LHCN-M2 (cell line): ENCODE measurements at places on chromosomes 12 and 14.

DNA sequence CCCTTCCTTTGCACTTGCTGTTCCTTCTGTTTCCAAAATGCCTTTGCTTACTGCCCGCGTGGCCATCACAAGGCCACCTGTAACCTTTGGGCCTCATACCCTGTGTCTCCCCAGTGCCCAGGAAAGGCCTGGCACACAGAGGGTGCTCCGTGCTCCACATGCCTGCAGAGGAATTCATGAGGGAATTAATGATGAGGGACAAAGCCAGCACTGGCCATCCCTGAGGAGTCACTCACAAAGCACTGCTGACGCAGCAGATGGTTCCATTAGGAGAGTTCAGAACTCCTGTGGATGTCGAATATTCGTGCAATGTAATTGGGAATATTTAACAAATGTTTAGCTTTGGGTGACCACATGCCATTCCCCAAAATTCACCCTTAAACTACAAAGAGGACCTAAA lies 49.6 kb upstream of the PRMT8 start:
- no peak for DNase-seq

DNA sequence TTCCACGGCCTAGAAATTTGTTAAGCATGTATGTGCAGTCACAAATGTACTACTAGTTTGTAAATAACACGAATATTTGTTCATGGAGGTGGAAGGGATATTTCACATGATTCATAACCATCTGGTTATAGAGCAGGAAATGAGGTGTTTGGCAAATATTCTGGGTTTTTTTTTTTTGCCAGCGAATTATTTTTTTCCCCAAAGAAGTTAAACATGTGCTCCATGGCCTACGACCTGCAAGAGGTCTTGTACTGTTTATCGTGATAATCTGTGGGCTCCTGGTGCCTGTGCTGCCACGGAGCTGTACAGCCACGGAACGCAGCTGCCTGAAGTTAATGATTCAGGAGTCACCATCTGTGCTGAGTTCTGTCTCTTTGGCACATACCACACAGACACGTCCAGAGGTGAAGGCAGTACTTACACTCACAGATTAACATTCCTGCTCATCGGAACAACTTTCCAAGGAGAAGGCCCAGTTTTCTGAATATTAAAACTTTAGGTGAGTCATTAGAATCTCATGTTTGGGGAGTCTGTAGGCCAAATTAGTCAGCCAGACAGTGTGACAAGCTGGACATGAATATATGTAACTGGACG lies 156.3 kb downstream of the TMX1 start:
- peak; percentile 99 for DNase-seq

- no peak for DNase-seq
Measured at GRCh38 chr12:128729628-128730121, 94.1 kb downstream of the SLC15A4 start.

DNA sequence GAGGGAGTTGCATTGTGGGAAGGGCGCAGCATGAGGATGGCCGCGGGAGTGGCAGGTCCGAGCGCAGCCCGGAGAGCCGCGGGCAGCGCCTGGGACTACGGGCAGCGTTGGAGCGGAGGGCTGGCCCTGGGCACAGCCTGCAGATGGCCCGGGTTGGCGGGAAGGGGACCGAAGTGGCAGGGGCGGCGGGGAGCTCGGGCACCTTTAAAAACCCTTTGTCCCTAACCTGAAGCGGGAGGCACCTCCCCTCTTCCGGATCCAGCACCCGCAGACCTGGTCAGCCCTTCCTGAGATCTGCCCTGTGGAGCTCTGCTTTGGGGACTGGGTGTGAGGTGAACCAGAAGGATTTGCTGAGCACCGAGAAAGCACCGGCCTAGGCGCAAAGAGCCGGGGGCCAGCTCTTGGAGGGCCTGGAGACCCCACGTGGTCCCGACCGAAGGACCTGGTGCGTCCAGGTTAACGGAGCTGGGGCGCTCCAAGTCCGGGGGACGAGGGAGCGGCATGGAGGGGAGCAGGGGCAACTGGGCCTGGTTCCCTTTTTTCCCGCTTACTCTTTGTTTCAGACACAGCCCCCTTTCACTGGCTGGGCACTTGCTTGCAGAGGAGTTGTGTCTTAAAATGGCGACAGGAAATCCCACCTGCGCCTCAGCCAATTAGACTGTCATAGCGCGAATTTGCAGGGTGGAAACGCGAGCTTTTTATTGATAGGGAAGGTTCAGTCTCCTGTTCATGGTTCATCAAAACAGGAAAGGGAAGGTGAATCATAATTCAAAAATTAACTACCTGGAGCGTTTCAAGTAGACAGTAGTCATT lies 792 bp upstream of the SLC38A1 start:
- DNase-seq, result no peak
